ENCODE measurements at places on chromosomes 6 and 20.

GRCh38 chr6:19665613-19665909 lies 171.6 kb upstream of the ID4 start:
- DNase-seq = no peak

GRCh38 chr6:28643017-28643740 lies 117.5 kb downstream of the GPX5 start:
- peak; percentile 87 for DNase-seq

GRCh38 chr20:52787216-52787615 lies 184.9 kb upstream of the TSHZ2 start:
- DNase-seq = peak; percentile 5

DNA sequence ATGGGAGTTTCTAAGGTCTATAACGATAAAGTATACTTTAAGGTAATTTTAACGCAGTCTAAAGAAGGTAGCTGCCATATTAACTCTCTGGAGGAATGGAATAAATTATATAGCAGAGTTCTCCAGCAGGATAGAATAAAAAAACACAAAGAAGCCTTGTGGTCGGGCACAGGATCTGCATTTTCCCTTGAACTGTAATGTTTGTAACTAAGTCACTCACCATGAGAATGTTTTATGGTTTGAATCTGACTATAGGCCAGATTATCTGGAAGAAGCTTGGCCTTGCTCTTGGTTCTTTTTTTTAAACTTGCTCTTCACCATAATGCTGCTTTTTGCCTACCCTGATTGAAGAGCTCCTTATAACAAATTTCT lies 238.8 kb upstream of the NOX3 start:
- DNase-seq = no peak

GRCh38 chr20:32190616-32191415 lies 16.7 kb downstream of the PLAGL2 start:
- DNase-seq = no peak

DNA sequence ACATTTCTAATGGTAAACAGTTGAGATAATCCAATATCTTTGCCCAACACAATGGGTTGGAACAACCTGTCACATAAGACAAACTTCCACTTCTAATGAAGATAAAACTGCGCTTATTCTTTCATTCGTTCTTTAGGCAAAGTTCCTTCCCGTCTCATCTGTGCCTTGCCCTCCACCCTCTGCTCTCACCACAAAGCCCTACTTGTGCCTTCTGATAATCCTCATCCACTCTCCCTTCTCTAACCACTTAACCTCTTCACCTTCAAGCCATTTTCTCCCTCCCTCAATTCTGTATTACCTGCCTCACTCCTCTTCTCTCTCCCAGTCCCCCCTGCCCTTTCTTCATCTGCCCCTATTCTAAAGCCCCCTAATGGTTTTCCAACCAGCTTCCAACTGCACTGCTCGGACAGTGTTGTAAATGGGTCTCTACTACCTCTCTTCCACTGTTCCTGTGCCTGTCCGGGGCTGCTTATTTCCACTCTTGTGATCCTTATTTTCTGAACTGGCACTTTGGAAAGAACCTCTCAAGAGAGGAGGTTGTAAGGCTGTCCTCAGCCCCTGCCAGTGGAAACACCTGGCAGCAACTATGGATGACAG lies 62.9 kb upstream of the MYB start:
- no peak for DNase-seq

- DNase-seq = peak; percentile 91
Measured at GRCh38 chr6:12331951-12332749, 42.0 kb downstream of the EDN1 start.

- DNase-seq = no peak
Measured at GRCh38 chr6:22727710-22728109, 158.3 kb downstream of the HDGFL1 start.

DNA sequence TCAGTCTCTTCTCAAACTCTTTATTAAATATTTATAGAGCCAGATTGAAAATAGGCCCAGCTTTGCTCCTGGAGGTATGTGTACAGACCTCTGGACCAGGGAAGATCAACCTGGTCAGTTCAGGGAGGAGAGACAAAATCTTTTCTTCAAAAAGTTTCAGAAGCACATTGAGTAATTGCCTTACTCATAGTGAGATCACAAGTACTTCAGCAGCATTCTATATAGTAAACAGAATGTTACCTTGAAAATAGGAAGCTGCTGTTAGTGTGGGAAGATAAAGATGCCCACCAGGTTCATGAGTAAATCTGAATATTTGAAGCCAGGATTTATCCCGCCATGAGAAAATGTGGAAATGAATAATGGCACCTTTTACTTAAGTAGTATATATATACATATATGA lies 665.9 kb upstream of the CITED2 start:
- DNase-seq = peak; percentile 45

DNA sequence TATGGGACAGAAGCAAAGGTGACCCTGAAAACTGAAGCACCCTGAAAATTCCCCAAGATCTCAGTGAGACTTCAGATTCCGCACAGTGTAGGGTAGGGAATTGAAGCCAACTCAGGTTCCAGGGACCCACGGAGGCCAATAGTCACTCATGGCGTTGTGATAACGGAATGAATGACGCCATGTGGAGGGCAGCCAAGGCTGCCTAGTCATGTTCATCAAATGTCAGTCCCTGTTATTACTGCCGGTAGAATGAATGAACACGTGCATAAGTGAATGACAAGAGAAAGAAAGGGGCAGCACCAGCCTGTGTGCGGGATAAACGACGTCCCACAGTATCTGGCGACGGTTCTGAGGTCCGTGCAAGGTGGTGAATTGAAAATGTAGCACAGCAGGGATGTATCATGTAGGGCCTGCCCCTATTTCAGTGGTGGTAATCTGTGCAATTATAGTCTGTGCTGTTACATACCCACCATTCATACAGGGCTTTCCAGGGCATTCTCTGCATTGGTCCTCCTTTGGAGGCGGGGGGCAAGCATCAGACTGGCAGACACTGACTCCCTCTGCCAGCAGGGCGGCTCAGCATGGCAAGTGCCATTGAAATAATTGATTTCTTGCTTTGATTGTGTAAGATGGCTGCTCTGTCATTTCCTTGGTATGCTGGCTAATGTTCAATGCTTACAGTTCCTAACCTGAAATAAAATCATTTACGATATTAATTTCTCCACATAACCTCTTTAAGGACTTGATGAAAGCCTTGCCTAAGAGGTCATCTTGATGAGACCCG lies 386.9 kb downstream of the CDH4 start:
- no peak for DNase-seq

- DNase-seq = no peak
Measured at GRCh38 chr20:40535816-40536215, 153.2 kb downstream of the MAFB start.

DNA sequence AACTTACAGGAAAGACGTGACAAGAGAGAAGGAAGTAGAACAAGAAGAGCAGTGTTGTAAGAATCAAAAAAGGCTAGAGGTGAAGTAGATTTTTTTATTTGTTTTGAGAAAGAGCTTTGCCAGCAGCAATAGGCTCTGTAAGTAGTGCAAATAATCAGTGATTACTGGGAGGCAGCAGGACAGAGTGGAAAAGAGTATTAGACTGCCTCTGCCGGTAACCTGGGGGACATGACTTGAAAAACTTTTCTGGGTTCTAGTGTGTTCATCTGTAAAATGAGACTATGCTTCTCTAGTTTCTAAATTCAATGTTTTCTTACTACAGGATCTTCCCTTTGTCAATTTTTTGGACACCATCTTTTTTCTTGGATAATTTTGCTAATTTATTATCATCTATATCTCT lies 5.8 kb upstream of the IRAK1BP1 start:
- DNase-seq = no peak

DNA sequence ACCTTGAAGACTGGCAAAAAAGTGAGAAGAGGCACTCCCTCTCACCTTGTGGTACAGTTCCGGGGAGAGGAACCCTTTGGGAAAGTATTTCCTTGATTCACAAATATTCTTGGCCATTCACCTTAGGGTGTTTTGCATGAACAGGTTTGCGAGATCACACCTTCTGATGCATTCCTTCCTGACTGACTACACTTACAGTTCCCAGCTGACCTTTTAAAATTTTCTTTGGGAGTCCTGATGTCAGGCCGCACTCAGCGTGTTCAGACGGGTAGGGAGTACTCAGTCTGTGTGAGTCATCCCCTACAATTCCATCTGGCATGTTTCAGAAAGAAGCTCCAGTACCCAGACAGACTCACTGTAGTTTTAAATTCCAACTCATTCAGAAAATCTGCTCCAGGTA lies 1.7 kb downstream of the ADGRF4 start:
- peak; percentile 95 for DNase-seq

DNA sequence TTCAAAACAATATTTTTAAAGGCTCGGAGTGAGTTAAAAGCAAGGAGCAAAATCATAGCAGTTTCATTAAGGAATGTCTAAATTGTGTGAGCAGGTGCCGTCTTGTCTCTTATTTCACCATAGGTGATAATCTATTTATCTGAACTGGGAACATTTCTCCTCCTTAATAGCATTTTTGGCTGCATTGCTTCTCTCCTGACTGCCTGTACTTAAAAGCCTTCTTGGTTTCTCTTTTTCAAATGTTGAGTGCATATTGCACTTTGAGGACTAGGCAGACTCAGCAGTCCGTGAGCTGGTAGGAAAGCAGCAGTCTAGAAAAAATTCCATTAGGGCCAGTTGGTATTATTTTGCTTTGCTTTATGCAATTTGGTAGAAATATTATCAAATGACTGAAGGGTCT lies 645.9 kb downstream of the GRIK2 start:
- DNase-seq = no peak

GRCh38 chr6:113632220-113632864 lies 224.8 kb upstream of the MARCKS start:
- peak; percentile 95 for DNase-seq

- DNase-seq = no peak
Measured at GRCh38 chr6:153044295-153044694, 41.8 kb upstream of the MTRF1L start.

DNA sequence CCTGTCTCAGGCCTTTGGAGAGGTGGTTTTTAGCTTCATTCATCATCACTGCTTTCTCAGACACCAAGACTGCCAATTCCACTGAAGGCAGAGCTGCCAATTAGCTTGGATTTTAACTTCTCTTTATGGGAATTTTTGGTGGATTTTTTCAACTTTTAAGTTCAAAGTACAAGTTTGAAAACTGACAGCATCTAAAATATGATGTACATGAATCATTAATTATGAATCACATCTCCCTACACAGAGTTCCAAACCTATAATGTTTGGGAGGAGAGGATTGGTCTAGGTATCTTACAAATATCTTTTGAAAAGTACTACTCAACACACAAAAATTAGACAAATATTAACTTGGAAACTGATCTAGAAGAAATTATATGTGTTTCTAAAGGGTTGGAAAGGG lies 25.5 kb downstream of the CNKSR3 start:
- DNase-seq = no peak

GRCh38 chr6:73177221-73177944 lies 47.9 kb downstream of the KHDC1L start:
- DNase-seq = no peak

GRCh38 chr6:13297391-13297790 lies 30.9 kb downstream of the TBC1D7 start:
- DNase-seq = no peak

GRCh38 chr6:45378334-45378926 lies 696 bp upstream of the SUPT3H start:
- DNase-seq = no peak

GRCh38 chr20:3763671-3764601 lies 3.6 kb downstream of the ADISSP start:
- no peak for DNase-seq

All from kidney tubule cell (primary cell).